ENCODE measurements at places on chromosomes 2 and 18.

DNA sequence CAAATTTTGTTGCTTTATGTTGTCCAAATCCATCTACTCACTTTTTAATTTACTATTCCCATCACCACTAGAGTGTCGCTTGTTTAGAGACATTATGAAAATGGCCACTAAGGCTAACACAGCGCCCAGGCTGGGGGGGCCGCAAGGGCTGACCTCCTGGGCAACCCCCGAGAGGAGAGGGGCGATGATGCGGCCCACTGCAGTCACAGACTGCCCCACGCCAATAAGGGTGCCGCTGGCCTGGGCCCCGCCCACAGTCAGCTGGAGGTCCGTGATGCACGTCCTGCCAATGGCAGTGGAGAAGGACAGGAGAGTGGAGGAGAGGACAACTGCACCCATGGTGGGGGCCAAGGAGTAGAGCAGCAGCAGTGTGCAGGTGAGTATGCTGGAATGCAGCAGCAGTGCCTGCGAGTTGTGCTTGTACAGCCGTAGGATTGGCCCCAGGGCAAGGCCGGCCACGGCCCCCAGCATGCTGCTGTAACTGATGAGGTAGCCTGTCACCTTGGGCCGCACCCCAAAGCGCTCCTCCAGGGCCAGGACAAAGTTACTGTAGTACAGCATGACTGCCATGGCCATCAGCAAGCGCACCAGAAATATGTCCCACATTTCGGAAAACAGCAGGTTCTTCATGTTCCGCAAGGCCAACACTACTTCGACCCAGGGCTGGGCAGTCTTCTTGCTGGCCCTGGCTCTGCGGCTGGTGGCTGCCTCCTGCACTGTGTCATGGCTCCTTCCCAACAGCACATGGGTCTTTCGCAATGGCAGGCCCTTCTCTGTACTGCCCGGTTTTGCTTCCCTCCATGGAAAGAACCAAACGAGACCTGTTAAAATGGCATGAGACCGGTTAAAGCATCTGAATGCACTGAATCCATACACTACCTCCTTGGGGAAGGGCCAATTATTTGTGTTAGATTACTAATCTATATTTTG lies 43.2 kb upstream of the TMEM182 start:
- no peak for DNase-seq

DNA sequence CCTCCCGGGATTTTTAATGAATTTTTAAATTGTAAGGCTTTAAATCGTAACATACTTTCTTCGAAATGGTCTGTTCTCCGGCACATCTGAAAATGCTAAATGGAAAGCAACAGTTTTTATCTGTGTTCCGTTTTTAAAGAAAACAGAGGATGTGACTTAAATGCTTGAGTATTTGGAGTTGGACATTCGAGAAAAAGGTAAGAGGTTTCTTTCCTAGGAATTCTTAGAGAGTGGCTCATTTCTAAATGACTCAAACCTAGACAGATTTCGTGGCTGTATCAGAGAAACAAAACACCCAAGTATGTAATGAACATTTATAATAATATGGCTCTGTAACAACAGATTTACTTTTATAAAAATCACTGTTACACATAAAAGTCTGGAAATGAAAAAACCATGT lies 177.6 kb upstream of the CCDC68 start:
- no peak for DNase-seq

DNA sequence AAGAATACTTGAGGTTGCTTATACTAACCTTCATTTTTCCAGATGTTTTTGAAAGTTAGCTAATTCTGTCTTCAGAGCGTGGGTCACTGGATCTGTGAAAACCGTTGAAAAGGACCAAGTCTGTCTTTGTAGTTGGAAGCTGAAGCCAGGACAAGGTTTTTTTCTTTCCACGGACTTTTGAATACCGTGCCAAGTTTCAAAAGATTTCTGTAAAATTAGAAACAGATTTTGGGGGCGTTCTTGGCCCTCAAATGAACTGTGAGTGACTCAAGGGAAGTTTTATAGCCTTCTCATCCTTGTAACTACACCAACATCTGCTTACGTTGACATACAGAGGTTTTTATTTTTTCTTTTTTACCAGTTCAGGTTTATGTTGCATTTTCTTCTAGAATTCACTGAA lies at the start of gene FAP:
Gene FAP (minus strand): TSS at position 152 of the 400 bp plus-strand sequence. CDS start 118 bp downstream, at position 34.
- DNase-seq: no peak

- DNase-seq: no peak
These were observed 34.5 kb upstream of the HTR2B start for GRCh38 chr2:231159306-231159705.

DNA sequence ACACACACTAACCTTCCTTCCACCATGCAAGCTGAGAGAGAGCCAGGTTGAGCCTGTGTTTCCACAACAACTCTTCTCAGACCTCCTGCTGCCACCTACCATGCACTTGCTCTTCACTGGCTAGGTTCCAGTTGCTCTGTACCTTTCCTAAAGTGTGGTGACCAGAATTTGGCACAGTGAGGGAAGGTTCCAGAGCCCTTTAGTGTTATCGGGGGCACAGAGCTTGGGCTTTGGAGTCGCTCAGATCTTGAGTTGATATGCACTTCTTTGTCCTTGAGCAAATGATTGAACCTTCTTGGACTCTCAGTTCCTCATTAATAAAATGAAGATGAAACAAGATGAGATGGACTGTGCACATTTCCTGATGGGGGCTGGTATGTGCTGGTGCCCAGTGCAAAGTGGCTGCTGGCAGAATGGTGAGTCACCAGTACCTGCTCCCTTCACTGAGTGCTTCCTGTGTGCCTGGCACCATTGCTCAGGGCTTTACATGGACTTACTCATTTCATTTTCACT lies 47.1 kb downstream of the NEDD4L start:
- DNase-seq: no peak

DNA sequence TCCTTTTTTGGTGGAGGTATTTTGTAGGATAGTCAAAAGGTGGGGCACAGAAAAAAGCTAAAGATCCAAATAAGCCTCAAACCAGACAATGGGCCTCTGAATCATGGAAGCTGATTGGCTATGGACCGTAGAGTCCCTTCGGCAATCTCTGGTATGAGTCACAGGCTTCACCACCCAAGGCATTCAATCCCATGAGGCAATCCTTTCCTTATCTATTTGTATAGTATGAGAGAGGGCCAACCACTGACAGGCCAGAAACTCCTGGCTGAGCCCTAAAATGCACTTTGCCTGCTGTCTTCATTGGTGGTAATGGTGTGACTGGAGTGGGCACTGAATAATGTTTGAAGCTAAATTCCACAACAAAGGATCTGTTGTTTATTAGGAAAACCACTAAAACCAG lies 38.7 kb upstream of the MEX3C start:
- no peak for DNase-seq

- DNase-seq: no peak
These were observed 2.2 kb downstream of the MPP4 start for GRCh38 chr2:201696151-201696659.

DNA sequence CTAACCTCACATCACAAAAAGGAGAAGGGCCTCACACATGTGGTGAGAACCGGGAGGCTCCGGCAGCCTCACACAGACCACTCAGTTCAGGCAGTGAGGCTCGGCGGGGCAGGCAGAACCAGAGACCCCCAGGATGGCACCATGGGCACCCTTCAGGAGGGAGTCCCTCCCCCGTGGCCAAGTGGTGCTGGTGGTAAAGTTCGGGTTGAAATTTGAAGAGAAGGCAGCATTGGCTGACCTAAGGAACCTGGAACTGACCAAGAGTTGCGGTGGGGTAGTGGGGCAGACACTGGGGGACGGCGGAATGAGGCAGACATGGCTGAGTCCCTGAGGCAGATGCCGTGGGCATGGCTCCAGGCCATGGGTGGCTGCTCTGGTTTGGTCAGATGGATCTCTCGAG lies 239.3 kb upstream of the MYT1L start:
- no peak for DNase-seq

DNA sequence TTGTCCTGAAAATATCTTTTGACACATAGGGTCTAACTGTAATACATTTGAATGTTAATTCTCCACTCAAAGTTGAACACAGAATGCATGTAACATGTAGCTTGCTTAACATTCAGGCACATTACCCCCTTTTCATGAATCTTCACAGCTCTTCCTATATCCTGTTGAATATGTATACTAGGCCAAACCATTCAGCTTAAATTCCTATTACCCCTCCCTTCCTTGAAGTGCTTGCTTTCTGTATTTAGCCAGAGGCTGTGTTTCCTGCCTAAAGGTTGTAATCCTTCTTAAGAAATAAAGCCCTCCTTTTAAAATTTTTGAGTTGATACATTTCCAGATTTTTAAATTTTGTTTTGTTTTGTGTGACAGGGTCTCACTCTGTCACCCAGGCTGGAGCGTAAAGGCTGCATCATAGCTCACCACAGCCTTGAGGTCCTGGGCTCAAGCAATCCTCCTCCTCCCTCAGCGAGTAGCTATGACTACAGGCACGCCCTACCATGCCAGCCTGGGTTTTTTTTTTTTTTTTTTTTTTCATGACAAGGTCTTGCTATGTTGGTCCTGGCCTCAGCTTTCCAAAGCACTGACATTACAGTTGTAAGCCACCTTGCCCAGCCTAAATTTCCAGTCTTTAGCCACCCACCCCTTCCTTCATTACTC lies 357.6 kb downstream of the DSC3 start:
- DNase-seq: no peak

- DNase-seq: no peak
These were observed 87.5 kb downstream of the CCDC85A start for GRCh38 chr2:56271275-56271674.

DNA sequence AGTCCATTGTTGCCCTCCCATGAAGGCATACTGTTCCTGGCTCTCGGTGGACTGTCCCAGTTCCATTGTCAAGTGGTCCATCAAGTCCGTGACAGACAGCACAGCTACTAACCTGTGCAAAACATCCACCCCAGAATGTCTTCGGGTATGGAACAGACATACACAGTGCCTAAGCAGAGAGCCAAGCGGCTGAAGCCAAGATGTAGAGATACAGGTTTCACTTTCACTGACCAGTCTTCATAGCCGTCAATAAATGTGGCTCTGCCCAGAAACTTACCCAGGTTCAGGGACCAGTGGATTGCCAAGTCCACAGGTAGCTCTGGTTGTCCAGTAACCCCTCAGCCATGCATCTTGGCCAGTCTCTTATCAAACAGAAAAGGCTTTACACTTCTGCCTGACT lies 10.7 kb upstream of the PAPOLG start:
- DNase-seq: no peak

DNA sequence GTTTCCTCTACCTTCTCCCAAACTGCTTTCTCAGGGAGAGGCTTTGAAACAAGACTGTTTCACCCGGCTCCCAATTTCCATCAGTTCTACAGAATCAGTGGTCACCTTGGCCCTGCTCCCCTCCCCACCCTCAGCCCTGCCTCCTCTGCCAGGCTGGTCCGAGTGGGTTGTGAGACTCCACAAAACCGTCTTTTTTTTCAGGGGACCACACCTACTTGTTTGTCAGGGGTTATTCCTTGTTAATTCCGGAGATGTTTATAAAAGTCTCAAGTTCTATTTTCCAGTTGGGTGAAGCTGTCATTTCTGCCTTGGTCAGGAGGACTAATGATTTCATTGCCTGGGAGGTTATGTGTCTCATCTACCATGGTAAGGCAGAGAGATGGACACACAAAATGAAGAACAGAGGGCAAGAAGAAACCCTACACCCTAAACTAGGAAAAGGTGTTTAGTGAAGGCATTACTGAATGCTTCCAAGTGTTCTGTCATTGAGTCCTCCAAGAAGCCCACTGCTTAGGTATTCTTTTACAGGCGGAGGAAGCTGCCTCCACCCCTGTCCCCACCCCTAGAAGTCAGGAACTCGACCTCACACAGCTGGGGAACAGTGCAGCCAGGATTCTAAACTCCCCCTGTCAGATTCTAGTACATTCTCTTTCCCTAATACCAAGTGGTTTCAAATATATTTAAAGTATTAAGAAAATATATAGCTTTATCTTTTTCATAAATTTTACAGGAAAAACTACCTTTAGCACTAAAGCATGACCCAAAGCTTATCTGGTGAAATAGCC lies 46.3 kb downstream of the COPS8 start:
- DNase-seq: no peak

- DNase-seq: no peak
These were observed 552.5 kb upstream of the CRIM1 start for GRCh38 chr2:35803126-35803525.

- DNase-seq: no peak
These were observed 61.2 kb upstream of the ACKR3 start for GRCh38 chr2:236508466-236508865.

DNA sequence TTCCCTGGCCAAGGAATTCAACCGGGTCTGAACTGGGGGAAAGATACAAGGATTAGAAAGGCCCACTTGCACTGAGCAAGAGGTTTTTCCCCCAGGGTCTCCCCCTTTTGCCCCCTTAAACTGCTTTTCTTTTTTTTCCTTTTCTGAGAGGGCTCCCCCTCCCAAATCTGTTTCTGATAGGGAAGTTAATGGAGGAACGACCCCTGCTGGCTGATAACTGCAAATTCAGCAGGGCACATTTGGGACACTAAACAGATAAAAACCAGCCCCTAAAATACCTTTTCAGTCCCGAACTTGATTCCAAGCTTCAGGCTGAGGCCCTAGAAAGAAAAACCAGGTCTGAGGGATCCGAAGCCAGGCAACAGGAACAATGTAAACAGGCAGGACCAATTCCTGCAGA lies 1012.4 kb upstream of the CRIM1 start:
- DNase-seq: no peak

DNA sequence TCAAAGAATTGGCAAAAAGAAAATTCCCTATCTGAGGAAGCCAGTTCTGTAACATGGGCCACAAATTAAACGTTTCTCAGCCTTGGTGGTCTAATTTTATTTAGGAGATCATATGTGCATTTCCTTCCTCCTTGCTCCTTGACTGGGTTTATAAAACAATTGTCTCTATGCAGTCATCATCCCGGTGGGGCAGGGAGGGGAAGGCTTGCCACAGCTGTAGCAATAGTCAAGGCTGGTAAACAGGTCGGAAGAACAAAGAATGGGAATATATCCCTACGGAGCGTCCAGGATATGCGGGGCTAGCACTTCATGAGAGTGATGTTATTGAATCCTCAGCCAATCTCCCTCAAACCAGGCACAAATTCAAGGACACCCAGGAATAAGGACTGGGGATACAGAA lies 143.8 kb downstream of the RNF152 start:
- DNase-seq: no peak

DNA sequence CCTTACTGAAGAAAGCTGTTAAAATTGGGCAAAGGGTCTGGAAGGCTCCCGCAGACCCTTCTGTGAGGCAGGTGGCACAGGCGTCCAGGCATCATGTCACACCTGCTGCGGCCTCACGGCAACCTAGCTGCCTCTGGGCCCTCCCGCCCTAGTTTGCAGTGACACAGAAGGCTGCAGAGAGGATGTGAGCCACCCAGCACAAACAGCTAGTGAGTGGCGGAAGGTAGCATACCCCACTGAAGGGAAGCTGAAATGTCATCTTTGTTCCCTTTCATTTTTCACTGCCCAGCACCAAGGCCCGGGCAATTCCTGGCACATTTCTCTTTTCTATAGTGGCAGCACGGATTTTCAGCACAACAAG lies 53.8 kb downstream of the TRAPPC12 start:
- no peak for DNase-seq

DNA sequence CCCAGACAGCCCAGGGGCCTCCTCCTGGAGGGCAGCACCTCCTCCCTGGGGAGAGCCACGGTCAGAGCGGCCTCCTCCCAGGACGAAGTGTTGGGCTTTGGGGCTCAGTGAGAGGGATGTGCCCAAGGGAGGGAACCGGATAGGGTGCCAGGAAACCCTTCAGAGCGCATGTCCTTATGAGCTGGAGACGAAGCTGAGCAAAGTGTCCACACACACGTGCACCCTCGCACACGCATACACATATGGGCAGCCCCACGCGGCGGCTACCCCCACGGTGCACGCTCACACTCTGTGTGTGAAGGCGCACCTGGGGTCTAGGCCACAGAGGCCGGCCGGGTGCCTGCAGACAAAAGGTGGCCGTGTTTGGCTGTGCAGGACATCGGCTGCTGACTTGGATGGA lies 106.1 kb upstream of the HDAC4 start:
- DNase-seq: no peak

Data from D341Med (cell line).